SK-N-SH (cell line): ENCODE measurements at places on chromosomes 12 and 14.

DNA sequence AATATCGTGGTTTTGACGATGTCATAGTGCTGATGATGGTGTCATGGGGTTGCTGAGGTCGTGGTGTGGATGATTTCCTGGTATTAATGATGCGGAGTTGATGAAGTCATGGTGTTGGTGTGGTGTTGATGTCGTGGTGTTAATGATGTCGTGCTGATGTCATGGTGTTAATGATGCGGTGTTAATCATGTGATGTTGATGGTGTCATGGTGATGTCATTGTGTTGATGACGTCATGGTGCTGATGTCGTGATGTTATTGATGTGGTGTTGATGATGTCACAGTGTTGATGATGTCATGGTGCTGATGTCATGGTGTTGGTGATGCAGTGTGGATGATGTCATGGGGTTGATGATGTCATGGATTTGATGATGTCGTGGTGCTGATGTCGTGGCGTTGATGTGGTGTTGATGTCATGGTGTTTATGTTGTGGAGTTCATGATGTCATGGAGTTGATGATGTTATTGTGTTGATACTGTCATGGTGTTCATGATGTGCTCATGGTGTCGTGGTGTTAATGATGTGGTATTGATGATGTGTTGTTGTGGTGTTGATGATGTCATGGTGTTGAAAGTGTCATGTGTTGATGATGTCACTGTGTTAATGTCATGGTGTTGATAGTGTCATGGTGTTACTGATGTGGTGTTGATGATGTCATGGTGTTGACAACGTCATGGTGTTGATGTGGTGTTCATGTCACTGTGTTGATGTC, 48.5 kb upstream of the RIMBP2 start:
- no peak overlapping the region for H3K4me3 ChIP-seq
- H3K27ac ChIP-seq = no peak overlapping the region
- H3K4me1 ChIP-seq = no peaks in the 10 kb centered on the region
- DNase-seq = no peak

- H3K27me3 ChIP-seq = no peaks in the 10 kb centered on the region
- no peak overlapping the region for H3K4me3 ChIP-seq
- no peak for DNase-seq
- no peaks in the 10 kb centered on the region for H3K4me1 ChIP-seq
- H3K36me3 ChIP-seq = no peaks in the 10 kb centered on the region
Observed at GRCh38 chr12:29804019-29804418, 20.3 kb upstream of the TMTC1 start.

- no peak overlapping the region for H3K27ac ChIP-seq
- H3K36me3 ChIP-seq = no peaks in the 10 kb centered on the region
- DNase-seq = no peak
- H3K4me3 ChIP-seq = no peak overlapping the region
Observed at GRCh38 chr12:98317939-98318899, 197.2 kb upstream of the TMPO start.

DNA sequence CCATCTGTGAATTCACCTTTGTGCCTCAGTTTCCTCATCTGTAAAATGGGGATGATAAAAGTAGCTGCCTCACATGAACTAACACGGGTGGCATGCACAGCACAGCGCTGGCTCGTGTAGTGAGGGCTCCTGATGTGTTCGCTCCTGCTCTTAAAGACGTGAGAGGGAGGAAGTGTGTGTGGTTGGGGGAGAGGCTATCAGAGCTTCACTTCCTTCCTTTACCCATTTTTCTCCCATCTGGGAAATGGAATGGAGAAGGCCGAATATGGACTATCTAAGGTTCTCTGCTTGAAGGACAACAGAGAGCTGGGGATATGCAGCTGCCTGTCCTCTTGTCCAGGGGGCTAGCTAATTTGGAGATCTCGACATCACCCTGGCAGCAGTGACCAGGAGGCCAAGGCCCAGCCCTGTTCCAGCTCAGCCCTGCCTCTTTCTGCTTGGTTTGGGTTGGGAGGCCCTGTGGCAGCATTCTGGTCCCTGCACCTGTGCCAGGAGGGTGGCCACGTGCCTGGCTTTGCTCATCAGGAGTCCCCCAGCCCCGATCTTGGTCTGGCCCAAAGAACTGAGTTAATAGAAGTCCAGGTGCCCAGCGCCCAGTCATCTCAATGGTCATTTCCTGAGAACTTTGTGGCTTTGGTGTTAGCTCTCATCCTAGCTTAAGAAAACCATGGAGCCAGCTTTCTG, 44.5 kb upstream of the ESRRB start:
- H3K27me3 ChIP-seq = peaks cover 14% of the 10 kb centered on the region; the same call in 1 of the 2 replicates
- no peaks in the 10 kb centered on the region for H3K36me3 ChIP-seq
- no peak overlapping the region for H3K4me3 ChIP-seq
- peaks cover 3% of the 10 kb centered on the region; the same call in 1 of the 2 replicates for H3K4me1 ChIP-seq

- H3K27me3 ChIP-seq = no peaks in the 10 kb centered on the region
- H3K4me3 ChIP-seq = no peak overlapping the region
- no peaks in the 10 kb centered on the region for H3K36me3 ChIP-seq
- no peak overlapping the region for H3K27ac ChIP-seq
Observed at GRCh38 chr14:101186544-101186943, 283.0 kb upstream of the RTL1 start.

- H3K4me1 ChIP-seq = no peaks in the 10 kb centered on the region
- no peak overlapping the region for H3K4me3 ChIP-seq
- H3K27me3 ChIP-seq = no peaks in the 10 kb centered on the region
- DNase-seq = no peak
- no peak overlapping the region for H3K27ac ChIP-seq
- no peaks in the 10 kb centered on the region for H3K36me3 ChIP-seq
Observed at GRCh38 chr14:63564318-63564717, 21.1 kb upstream of the PPP2R5E start.

DNA sequence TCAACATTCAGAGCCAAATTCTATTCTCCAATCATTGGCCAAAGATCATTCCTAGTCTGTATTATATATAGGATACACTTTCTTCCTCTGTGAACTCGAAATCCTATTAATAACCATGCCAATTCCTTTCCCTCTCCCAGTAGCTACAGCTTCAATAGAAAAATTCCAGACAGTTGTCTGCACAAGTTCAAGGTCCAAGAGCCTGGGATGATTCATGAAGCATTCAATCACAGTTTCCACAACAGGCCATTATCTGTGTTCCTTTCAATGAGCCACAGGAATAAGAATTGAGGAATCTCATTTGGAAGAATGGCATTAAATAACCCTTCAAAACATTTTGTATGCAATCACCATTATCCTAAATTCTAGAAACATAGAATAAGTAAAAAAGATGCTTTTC, 437.4 kb downstream of the RMST start:
- H3K36me3 ChIP-seq = no peaks in the 10 kb centered on the region
- DNase-seq = no peak
- H3K27me3 ChIP-seq = no peaks in the 10 kb centered on the region
- no peaks in the 10 kb centered on the region for H3K4me1 ChIP-seq
- no peak overlapping the region for H3K27ac ChIP-seq

GRCh38 chr14:95841668-95842067, 35.0 kb upstream of the TUNAR start:
- no peaks in the 10 kb centered on the region for H3K36me3 ChIP-seq
- H3K27me3 ChIP-seq = no peaks in the 10 kb centered on the region
- DNase-seq = no peak
- H3K4me3 ChIP-seq = no peak overlapping the region
- no peak overlapping the region for H3K27ac ChIP-seq

GRCh38 chr12:93847517-93848474, 170.6 kb downstream of the CRADD start:
- no peaks in the 10 kb centered on the region for H3K36me3 ChIP-seq
- H3K4me3 ChIP-seq = no peak overlapping the region
- peaks cover 5% of the 10 kb centered on the region for H3K4me1 ChIP-seq
- H3K27me3 ChIP-seq = no peaks in the 10 kb centered on the region
- no peak overlapping the region for H3K27ac ChIP-seq
- no peak for DNase-seq

- H3K4me3 ChIP-seq = no peak overlapping the region
- H3K27ac ChIP-seq = peak overlapping the region; percentile 47; the same call in 1 of the 2 replicates
- no peaks in the 10 kb centered on the region for H3K36me3 ChIP-seq
- no peaks in the 10 kb centered on the region for H3K27me3 ChIP-seq
- H3K4me1 ChIP-seq = peaks cover 12% of the 10 kb centered on the region; the same call in 1 of the 2 replicates
- no peak for DNase-seq
Observed at GRCh38 chr12:104596134-104596799, 139.5 kb downstream of the CHST11 start.

DNA sequence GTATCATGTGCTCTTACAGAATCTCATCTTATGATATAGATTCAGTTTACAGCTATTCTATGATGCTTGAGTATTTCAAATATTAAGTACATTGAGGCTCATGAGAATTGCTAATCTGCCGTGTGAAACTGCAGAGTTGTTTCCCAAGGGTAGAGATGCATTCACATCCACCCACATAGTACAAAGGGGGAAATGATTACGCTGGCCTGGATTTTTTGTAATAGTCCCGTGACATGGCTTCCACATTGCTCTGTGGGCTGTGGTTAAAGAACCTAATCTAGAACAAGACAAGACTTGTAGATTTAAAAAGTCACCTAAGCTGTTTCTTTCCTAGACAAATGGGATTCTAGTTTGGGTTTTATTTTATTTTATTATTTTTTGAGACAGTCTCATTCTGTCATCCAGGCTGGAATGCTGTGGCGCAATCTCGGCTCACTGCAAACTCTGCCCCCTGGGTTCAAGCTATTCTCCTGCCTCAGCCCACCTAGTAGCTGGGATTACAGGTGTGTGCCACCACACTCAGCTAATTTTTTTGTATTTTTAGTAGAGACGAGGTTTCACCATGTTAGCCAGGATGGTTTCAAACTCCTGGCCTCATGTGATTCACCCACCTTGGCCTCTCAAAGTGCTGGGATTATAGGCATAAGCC, 13.0 kb upstream of the RIOX1 start:
- DNase-seq = no peak
- H3K4me3 ChIP-seq = no peak overlapping the region
- no peaks in the 10 kb centered on the region for H3K27me3 ChIP-seq

GRCh38 chr14:98576463-98576862, 695.5 kb downstream of the BCL11B start:
- H3K4me1 ChIP-seq = no peaks in the 10 kb centered on the region
- H3K36me3 ChIP-seq = no peaks in the 10 kb centered on the region
- H3K4me3 ChIP-seq = no peak overlapping the region
- DNase-seq = no peak
- no peaks in the 10 kb centered on the region for H3K27me3 ChIP-seq

- no peaks in the 10 kb centered on the region for H3K36me3 ChIP-seq
- no peak overlapping the region for H3K4me3 ChIP-seq
- H3K4me1 ChIP-seq = no peaks in the 10 kb centered on the region
- no peak for DNase-seq
- H3K27me3 ChIP-seq = no peaks in the 10 kb centered on the region
Observed at GRCh38 chr12:28629691-28630090, 439.4 kb downstream of the CCDC91 start.

DNA sequence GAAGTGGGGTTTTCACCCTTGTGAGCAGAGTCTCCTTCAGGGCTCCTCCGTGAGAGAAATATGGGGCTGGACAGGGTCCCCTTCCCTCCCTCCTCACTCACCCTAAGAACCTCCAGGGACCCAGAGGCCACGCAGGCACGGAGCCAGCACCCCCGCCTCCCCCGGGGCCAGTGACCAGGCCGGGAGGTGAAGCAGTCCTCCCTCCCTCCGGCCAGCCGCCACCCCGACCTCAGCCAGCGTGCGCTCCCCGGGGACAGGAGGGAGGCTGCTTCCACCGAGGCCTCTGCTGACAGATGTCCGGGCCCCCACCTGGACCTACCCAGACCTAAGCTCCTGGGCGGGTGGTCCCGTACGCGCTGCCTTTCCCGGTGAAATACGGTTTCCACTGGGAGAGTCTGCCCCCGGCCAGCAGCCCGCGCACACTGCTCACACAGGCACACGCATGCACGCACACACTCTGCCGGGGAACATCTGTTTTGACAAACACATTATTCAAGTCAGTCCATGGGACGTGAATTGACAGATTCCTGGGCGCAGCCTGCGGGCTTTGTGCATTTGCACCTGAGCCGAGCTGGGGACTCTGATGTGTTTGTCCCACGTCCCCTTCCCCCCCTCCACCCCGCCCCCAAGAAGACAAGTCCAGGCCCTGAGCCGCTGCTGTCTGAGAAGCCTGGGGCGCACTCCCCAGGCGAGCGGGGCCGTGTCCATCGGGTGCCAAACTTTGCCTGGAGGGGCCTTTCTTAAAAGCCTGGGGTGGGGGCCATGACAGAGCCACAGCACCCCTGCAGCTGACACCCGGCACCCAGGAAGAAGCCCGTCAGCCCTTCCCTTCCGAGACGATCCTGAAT, 725 bp downstream of the RIMBP2 start:
- no peaks in the 10 kb centered on the region for H3K4me1 ChIP-seq
- peak; percentile 70 for DNase-seq
- H3K36me3 ChIP-seq = no peaks in the 10 kb centered on the region

DNA sequence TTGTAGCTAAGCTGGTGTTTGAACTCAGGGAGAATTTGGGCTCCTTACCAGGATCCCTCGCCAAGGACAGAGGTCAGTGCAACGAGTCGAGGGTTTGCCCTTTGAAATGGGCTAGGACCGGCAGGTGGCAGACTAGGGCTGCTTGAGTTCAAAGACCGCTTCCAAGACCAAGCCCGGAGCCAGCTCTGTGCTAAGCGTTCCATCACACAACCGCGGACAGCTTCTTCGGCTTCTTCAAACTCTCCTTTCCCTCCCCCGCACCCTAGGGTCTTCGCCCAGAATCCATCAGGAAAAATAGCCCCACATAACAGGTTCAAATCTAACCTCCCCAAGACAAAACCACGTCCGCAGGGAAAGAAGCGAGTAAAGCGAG, 705 bp upstream of the FLVCR2 start:
- no peaks in the 10 kb centered on the region for H3K36me3 ChIP-seq
- peak; percentile 87 for DNase-seq
- H3K4me1 ChIP-seq = peaks cover 11% of the 10 kb centered on the region; the same call in 1 of the 2 replicates
- H3K27me3 ChIP-seq = peaks cover 35% of the 10 kb centered on the region

GRCh38 chr12:3752741-3753486, at the start of gene CRACR2A:
Gene CRACR2A, minus strand, starts transcription at chr12:3753109. Its CDS starts 56,110 bp downstream, at chr12:3696999.
- no peaks in the 10 kb centered on the region for H3K4me1 ChIP-seq
- H3K27ac ChIP-seq = no peak within 1 kb of the TSS
- H3K4me3 ChIP-seq = peak within 1 kb of the TSS; percentile 32; the same call in 1 of the 2 replicates
- no peaks in the 10 kb centered on the region for H3K27me3 ChIP-seq
- peak; percentile 90 for DNase-seq

- no peak for DNase-seq
- H3K27me3 ChIP-seq = no peaks in the 10 kb centered on the region
- no peaks in the 10 kb centered on the region for H3K36me3 ChIP-seq
- no peaks in the 10 kb centered on the region; the same call in 1 of the 2 replicates for H3K4me1 ChIP-seq
Observed at GRCh38 chr12:25670076-25671055, 117.3 kb upstream of the LMNTD1 start.

DNA sequence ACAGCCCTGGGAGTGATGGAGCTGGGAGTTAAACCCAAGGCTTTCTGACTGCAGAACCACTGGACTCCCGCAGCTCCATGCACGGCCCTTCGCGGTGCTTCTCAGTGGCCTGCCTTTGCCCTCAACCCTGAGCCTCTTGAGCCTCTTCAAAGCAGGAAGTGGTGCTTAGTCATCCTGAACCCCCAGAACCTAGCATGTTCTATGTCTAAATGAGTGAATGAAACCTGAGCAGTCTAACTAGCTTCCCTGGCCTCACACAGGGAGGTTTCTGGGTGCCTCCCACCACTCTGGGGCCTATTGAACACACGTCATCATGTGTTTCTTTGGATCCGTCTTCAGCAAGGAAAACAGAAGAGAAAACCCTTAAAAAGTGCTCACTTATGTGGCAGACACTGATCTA, 117.9 kb upstream of the SFSWAP start:
- H3K36me3 ChIP-seq = no peaks in the 10 kb centered on the region
- no peak overlapping the region for H3K4me3 ChIP-seq
- H3K27ac ChIP-seq = no peak overlapping the region
- DNase-seq = no peak
- H3K4me1 ChIP-seq = no peaks in the 10 kb centered on the region

GRCh38 chr14:20652996-20653975, 11.8 kb upstream of the OR6S1 start:
- DNase-seq = no peak
- peak overlapping the region; percentile 26; the same call in 1 of the 2 replicates for H3K4me3 ChIP-seq
- peaks cover 72% of the 10 kb centered on the region for H3K27me3 ChIP-seq
- H3K27ac ChIP-seq = no peak overlapping the region
- H3K4me1 ChIP-seq = no peaks in the 10 kb centered on the region
- H3K36me3 ChIP-seq = no peaks in the 10 kb centered on the region
